ENCODE measurements at places on chromosomes 2 and 18.

DNA sequence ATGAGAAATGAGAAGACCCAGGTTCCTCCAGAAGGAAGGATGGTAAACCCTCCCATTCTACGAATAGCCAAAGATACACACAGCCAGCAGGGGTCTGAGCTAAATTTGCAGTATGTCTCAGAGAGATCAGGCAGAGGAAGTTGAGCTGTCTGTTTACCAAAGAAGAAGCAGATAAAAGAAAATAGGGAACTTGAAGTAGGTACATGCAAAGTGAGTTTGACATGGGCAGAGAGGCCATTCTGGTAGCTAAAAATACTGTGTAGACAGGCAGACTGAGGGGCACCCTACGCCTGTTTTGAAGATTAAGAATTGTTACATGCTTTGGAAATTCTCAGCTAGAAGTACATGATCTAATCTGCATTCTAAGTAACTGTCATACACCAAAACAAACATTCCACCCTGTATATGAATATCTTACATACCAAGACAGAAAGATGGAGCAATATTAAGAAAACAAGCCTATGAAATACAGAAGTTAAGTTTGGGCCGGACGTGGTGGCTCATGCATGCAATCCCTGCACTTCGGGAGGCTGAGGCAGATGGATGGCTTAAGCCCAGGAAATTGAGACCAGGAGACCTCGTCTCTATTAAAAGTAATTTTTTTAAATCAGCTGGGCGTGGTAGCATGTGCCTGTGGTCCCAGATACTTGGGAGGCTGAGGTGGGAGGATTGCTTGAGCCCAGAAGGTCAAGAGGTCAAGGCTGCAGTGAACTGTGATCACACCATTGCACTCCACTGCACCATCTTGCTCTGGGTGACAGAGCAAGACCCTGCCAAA, 157.9 kb downstream of the ANKRD44 start:
- DNase-seq = no peak

DNA sequence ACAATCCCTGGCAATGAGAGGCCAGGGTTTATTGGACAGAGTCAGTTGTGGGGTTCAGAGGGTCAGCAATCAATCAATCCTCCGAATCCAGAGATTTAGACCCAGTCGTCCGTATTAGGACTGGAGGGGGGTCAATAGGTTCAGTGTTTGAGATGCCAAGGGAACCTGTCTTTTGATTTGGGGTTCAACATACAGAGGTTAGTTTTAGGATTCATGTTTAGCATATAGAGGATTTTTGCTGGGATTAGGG, 292 bp downstream of the GMPPA start:
- no peak for DNase-seq

- no peak for DNase-seq
Observed at GRCh38 chr18:11909591-11910026, 1.5 kb upstream of the MPPE1 start.

- DNase-seq = no peak
Observed at GRCh38 chr2:182593394-182593975, 122.6 kb upstream of the DNAJC10 start.

DNA sequence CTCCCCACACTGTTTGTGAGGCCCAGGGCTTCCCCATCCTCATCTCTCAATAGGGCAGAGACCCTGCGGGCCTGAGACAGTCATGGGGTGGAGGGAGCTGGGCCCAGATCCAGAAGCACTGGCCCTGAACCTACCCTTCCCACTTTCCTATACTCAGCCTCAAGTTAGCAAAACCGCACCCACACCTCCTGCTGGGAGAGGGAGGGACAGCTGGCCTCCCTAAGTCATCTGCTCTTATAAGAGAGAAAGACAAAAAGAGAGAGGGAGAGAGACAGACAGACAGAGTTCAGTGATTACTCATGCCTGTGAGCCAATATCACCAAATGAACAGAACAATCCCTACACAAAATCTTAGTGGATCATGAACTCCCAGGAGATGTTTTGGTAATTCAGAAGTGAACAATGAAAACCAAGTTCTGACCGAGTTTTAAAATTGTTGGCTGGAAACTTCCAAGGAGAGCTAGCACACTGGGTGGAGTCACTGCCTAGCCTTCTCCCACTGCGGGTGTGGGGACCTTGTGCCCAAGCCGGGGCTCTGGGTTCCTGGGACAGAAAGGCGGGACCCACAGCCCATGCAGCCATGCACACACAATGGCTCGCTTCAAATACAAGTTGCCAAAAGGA, 130.5 kb downstream of the PXDN start:
- DNase-seq = no peak

All from stimulated activated CD8-positive, alpha-beta memory T cell treated with anti-CD3 and anti-CD28 coated beads, Interleukin-7, amount 100 ng/mL, for 1 hour (primary cell).